ENCODE measurements at places on chromosomes 12 and 14.

DNA sequence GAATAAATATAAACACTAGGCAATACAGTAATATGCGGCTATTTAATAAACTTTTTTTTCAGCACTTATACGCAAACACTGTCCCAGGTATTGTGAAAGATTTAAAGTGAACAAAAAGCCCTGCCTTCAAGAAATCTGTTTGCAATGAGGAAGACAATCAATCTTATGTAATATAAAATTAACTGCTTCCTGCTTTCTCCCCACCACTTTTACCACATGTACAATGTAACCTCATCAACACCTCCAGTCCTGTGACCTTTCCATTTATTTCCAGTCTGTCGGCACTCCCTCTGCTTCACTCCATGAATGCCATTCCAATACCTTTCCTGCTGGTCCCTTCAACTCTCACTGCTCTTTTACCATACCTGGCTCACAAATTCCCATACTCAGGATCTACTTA lies 10.5 kb downstream of the SNX6 start:
- DNase-seq = no peak

- no peak for DNase-seq
Observed at GRCh38 chr12:117643971-117644370, 282.5 kb upstream of the NOS1 start.

- no peak for DNase-seq
Observed at GRCh38 chr12:105921872-105922669, 216.7 kb downstream of the NUAK1 start.

- DNase-seq = no peak
Observed at GRCh38 chr14:75438486-75439080, 10.8 kb downstream of the JDP2 start.

DNA sequence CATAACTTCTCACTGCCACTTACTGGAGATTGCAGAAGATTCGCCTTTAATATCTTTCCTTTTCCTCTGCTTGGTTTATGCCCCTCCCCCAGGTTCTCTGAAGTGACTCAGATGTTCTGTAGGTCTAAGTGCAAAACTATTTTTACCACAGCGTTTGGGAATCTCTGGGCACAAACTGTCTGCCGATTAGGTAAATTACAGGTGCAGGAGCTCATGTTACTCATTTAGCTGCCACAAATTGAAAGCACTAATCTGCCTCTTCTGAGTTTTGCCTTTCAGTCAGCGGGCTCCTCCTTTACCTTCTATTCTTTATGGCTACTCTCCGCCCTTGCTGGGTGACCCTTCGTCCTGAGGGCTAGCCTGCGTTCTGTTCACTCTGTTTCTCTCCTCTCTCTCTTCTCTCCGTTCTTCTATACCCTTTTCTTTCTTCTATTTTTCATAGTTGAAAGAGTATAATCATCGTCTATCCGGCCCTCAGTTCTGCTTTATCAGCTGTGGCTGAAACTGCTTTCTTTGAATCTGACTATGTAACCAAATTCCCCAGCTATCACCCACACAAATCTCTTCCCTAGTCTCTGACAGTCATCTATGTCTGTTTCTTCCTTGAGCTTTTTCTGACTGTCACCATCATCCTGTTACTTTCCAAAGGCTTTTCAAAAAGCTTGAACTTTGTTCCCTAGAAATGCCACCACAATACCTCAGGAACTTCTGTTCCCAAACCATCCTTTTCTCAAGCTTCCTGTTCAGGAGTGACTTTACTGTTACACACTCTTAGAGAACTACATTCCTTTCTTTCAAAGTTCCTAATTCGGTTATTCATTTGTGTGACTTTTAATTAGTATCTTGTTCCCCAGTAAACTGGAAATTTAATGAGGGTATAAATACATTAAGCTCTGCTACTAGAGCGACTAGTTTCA lies 4.3 kb upstream of the MYF6 start:
- DNase-seq = no peak

GRCh38 chr12:77133566-77133965 lies 68.2 kb upstream of the E2F7 start:
- no peak for DNase-seq
